Renal cortical epithelial cell (primary cell): ENCODE measurements at places on chromosomes 16 and 17. TPM values are rescaled to one million over a fixed set of nuclear protein-coding genes. Genes with fewer than 3 reads are reported as not detected.

AANAT gene
- 0.10 TPM in 1 of 2 replicates, not detected in the other for total RNA-seq

GCGR gene
- not detected in 2 replicates for total RNA-seq

LDHD gene
- total RNA-seq = 1.9 and 4.2 TPM in 2 replicates

ABCC11 gene
- total RNA-seq = 0.05 TPM in 1 of 2 replicates, not detected in the other

SSTR5 gene
- total RNA-seq = 0.40 TPM in 1 of 2 replicates, not detected in the other

VEZF1 gene
- total RNA-seq = 45.8 and 79.1 TPM in 2 replicates

SLFN14 gene
- total RNA-seq = not detected in 2 replicates

ELMO3 gene
- 3.1 and 20.1 TPM in 2 replicates for total RNA-seq

DNA sequence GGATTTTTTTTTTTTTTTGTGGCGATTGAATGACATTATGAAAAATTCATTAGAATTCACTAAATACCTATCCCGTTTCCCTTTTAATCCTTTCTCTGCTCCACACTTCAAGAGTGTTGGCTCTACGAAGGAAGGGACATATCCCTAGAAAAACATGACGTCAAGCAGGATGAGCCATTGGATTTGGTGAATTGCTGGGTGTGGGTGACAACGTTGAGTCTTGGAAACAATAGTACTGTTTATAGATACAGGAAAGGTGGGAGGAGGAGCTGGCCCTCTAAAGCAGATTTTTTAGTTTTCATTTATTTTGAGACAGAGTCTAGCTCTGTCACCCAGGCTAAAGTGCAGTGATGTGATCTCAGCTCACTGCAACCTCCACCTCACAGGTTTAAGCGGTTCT is 167.6 kb upstream of the FAM20A start:
- no peak for DNase-seq

GRCh38 chr16:85475233-85475632 is 137.9 kb upstream of the GSE1 start:
- DNase-seq = no peak

GRCh38 chr17:41549596-41550039 is 21.5 kb upstream of the KRT19 start:
- peak; percentile 70 for DNase-seq

GRCh38 chr16:66326991-66327513 is 39.4 kb upstream of the CDH5 start:
- no peak for DNase-seq

GRCh38 chr16:28168991-28169554 is 42.7 kb downstream of the XPO6 start:
- DNase-seq = no peak

- no peak for DNase-seq
Measured at GRCh38 chr16:11603331-11603750, 16.6 kb upstream of the LITAF start.

DNA sequence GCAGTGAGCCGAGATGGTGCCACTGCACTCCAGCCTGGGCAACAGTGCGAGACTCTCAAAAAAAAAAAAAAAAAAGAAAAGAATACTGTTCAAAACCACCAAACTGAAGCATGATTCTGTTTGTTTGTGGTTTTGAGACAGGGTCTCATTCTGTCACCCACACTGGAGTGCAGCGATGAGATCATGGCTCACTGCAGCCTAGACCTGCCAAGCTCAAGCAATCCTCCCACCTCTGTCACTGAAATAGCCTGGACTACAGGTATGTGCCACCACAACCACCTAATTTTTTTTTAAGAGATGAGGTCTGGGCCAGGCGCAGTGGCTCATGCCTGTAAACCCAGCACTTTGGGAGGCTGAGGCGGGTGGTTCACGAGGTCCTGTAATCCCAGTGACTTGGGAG is 4.3 kb downstream of the SUMO2 start:
- DNase-seq = no peak

GRCh38 chr17:57456622-57457021 is 200.3 kb downstream of the MSI2 start:
- no peak for DNase-seq

DNA sequence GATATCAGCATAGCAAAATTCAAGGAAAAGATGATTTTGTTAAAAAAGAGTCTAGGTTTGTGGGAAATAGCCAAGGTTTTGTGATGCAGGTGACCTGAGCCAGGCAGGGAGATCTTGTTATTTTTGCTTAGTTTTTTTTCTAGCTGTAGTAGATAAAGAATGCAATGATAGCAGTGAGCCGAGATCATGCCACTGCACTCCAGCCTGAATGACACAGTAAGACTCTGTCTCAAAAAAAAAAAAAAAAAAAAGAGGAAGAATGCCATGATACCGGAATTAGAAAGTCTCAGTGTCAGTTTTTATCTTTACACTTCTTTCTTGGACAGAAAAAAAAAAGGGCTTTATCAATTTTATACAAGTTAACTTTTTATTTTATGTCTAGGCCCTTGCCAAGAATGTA is 27.5 kb downstream of the TMEM238L start:
- no peak for DNase-seq

- peak; percentile 50 for DNase-seq
Measured at GRCh38 chr17:29358416-29358815, 31.7 kb upstream of the TAOK1 start.

- DNase-seq = peak; percentile 46
Measured at GRCh38 chr16:22300427-22301071, 3.3 kb downstream of the POLR3E start.

DNA sequence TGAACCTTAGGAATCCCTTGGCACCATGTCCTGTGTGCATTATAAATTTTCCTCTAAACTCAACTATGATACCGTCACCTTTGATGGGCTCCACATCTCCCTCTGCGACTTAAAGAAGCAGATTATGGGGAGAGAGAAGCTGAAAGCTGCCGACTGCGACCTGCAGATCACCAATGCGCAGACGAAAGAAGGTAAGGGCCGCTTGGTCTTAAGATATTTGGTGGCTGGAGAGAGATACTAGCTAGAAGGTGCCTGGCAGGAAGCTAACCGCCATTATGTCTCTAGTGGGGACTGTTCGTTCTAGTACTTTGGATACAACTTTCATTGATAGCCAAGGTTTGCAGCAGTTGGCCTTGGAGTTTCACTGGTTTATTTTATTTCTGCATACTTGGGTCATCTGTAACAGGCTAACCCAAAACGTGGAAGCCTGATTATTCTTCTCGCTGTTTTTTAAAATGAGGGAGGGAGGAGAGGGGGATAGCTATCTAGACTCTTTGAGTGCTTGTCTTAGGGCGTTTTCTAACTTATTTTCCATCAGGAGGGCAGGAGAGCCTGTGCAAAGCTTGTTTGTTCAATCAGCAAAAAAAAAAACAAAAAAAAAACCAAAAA is 1.3 kb downstream of the RBBP6 start:
- no peak for DNase-seq

DNA sequence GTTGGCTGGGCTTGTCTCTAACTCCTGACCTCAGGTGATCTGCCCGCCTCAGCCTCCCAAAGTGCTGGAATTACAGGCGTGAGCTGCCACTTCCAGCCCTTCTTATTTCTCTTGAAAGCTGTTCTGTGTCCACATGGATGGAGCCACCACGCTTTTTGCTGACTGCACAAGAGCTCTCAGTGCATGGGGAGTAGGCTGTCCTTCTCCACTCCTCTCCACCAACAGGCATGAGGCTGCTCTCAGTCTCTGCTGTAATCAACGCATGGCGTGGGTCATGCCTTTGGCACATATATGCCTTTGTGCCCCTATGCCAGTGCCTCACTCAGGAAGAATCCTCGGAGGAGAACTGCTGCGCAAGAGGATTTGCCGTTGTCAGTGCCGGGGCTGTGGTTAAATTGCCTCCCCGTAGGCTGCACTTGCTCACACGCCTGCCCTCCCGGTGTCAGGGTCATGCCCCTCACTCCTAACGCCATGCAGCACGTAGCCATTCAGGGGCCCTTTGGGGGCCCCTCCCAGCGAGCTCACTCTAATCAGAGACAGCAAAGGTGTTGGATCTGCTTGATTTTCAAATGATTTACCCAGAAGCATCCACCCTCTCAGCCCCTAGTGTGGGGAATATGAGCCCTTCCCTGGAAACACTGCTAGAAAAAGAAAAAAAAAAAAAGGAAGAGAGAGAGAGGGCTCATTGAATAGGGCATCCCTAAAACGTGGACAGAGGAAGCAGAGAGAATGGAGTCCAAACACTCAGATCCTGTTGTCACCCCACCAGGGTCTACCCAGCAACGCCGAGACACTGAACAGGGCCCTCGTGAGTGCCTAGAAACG is 47.5 kb upstream of the ZCCHC14 start:
- no peak for DNase-seq

GRCh38 chr17:82047379-82047778 is 4.2 kb downstream of the RFNG start:
- no peak for DNase-seq

GRCh38 chr17:43988301-43988700 is 16.1 kb upstream of the NAGS start:
- DNase-seq = no peak
